Right lobe of liver (tissue), 6 donors: ENCODE measurements at places on chromosomes 16 and 17.

GRCh38 chr17:81667754-81668153, 1.2 kb downstream of the CCDC137 start:
- DNase-seq, result no peak

DNA sequence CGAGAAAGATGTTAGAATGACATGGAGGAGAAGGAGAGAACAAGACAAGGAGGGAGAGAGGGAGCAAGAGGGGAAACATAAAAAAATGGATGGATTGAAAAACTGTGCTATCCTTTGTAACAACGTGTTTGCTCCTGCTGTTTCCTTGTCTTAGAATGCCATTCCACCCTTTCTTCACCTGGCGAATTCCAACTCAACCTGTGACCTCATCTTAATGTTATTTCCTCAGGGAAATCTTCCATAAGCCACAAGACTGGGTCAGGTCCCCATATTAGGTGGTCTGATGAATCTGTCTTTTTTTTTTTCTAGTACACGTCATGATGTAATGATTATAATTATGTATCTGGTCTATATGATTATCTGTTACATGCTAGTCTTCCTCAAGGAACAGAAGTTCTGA, 195.0 kb upstream of the MAF start:
- DNase-seq, result no peak

GRCh38 chr17:48100591-48101011, 677 bp downstream of the CBX1 start:
- peak; percentile 66 for DNase-seq

GRCh38 chr16:47622451-47623176, 161.5 kb downstream of the PHKB start:
- DNase-seq, result no peak

DNA sequence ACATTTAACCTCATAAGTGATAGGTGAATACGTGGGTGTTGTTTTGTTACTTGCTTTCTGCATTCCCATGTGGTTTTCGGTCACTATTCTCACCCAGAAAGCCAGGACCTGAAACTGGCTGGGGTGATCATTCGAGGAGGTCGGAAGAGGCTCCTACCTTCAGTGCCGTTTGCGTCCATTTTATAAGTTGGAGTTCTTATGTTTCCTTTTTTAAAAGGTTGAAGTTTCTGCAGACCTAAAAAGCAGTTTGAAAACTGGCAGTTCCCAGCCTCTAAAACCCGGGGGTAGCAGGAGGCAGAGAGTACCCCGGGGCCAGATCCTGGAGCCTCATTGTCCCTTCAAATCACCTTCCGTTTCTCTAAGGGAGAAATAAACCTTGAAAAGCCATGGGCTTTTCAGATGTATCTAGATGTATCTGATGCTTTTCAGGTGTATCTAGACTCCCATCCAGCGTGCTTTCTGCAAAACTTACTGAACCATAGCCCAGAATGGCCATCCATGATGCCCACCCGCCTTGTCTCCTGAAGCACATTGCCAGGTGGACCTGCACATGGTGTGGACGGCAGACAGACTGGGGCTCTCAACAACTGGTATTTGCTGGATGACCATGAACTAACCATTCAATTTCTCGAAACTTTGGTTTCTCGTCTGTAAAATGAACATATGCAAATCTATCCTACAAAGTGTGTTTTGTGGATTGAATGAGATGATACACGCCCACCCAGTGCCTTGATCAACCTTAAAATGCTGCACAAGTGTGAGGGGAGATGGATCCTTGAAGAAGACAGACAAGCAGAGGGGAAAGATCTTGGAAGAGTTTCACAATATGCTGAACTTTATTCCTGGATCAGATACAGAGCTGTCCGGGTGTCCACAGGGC, 1.3 kb downstream of the NLRC5 start:
- no peak for DNase-seq

GRCh38 chr16:85502357-85502756, 110.8 kb upstream of the GSE1 start:
- no peak for DNase-seq

DNA sequence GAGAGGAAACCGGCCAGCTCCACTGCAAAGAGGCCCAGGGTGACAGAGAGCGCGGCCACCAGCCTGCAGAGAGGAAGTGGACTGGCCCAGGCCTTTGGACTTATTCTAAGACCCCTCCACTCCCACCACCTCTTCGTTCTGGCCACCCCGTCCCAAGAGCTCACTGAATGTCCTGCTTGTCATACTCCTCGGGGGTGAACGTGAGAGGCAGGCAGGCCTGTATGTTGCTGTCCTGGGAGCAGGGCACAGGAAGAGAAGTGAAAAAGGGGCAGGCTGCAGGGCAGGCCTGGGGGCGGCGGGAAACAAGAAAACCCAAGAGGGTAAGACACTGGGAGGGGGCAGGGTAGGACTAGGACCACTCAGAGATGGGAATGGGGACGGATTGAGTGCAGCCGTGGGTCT, 384 bp downstream of the TMEM107 start:
- DNase-seq, result no peak

- no peak for DNase-seq
Measured at GRCh38 chr17:75498726-75499213, 16.6 kb downstream of the CASKIN2 start.

DNA sequence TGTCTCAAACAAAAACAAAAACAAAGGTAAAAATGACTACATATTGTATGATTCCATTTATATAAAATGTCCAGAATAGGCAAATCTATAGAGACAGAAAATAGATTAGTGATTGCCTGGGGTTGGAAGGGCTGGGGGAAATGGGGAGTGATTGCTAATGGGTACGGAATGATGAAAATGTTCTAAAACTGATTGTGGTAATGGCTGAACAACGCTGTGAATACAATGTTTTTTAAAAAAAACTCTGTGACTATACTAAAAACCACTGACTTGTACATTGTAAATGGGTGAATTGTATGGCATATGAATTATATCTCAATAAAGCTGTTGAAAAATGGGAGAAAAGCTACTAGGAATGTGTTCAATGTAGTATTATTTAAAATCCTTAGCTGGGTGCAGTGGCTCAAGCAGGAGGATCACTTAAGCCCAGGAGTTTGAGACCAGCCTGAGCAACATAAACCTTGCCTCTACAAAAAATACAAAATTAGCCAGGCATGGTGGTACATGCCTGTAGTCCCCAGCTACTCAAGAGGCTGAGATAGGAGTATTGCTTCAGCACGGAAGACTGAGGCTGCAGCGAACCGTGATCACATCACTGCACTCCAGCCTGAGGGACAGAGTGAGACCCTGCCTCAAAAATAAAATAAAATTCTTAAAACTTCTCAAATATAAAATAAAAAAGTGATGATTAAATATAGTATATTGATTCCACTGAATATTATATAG, 47.9 kb downstream of the TOM1L2 start:
- no peak for DNase-seq

DNA sequence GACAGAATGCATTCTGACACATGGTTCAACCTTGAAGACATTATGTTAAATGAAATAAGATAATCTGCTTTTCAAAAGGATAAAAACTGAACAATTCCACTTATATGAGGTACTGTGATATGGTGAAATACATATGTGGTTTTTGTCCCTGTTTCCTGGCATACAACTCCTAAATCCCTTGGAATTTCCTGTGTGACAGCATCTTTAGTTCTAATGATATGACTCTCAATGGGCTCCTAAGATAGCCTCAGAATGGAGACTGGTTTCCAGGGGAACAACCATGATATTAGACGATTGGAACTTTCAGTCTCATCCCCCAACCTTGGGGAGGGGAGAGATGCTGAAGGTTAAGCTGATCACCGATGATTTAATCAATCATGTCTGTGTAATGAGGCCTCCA, 37.7 kb upstream of the PHLPP2 start:
- DNase-seq, result no peak

GRCh38 chr17:80858301-80859001, 133.2 kb upstream of the CHMP6 start:
- DNase-seq, result no peak

DNA sequence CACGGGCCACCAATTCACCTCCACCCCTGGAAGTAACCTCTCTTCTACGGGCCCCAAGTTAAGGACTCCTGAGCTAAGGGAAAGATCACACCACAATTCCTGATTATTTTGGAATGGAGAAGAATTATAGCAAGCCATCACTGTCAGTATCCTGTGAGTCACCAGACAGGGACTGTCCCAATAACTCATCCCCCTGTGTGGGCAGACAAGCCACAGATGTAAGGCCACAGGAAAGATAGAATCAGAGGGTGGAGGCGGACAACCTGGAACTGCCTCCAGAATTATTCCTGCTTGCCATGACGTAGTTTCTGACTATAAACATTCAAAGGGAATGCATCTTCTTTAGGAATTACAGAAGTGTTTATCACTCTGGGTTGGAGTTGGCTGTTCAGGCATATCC, 5.8 kb upstream of the MYO1D start:
- no peak for DNase-seq
